ENCODE measurements at places on chromosomes 6 and 20.
A peak's percentile ranks its signal among the peaks of the same experiment; 100 is the strongest.

DNA sequence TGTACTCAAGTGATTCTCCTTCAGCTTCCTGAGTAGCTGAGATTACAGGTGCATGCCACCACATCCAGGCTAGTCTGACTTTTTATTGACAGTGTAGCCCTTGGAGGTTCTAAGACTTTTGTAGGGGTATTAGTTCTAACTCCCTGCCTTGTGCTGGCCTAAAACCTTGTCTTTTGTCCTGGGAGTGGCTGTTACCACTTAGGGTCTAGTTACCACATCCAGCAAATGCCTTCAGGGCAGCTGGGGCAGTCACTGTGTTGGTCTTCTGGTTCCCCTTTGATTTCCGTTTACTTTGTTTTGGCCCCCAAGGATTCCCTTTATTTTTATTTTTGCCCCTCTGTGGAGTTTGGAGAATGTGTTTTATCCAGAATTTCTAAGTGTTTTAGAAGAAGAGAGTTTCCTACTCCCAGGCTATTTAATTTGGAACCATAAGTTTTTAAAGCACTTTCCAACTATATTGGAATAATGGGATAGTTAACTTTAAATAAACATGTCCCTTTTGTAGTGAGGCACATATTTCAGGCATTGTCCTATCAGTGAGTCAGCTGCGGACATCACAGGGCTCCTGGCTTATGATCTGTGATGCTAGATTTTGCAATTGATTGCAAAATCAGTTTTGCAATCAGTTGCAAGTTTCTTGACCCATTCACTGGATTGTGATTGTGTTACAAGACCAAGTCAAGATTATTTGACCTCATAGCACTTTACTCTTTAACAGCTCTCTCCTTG is 25.0 kb downstream of the IL22RA2 start:
- no peak for DNase-seq

- DNase-seq, result no peak
Observed at GRCh38 chr20:38134427-38135270, 30.4 kb downstream of the TGM2 start.

DNA sequence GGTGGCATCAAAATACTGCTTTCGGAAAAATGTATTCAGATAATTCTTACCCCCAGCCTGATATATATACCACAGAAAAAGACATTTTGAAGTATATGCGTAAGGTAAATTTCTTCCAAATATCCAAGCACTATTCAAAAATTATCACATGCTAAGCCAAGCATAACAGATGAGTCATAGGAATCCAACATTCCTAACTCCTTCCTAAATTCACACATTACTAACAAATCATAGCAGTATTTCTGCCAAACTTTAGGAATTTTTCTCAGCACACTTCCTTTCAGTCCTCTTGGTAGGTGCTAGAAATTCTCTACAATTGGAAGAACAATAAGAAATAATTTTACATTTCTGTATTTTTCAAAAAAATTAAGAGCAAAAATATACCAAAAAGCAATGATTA is 417.5 kb downstream of the EYS start:
- no peak for DNase-seq

DNA sequence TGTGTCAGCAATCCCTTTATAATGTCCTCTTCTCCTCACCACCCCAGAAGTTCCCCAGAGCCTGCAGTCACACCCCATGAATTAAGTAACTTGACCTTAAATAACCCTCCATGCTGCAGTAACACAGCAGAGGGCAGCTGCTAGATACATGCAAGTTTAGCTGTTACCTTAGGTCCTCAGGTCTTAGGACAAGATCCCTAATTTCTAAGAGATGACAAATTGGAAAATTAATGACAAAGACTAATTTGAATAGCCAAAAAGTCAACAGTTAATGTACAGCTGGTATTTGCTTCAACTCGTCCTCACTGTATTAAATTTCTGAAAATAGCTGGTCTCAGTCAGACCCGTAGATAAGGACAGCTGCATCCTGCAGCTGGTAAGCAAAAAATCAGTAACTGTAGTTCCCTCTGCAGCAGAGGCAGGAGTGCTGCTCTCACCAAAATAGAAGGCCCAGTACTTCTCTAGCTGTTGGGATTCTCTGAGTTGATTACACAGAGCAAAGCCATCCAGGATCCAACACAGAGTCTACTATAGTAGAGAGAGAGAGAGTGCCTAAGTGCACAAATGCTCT is 62.4 kb downstream of the TNFRSF21 start:
- DNase-seq, result no peak

DNA sequence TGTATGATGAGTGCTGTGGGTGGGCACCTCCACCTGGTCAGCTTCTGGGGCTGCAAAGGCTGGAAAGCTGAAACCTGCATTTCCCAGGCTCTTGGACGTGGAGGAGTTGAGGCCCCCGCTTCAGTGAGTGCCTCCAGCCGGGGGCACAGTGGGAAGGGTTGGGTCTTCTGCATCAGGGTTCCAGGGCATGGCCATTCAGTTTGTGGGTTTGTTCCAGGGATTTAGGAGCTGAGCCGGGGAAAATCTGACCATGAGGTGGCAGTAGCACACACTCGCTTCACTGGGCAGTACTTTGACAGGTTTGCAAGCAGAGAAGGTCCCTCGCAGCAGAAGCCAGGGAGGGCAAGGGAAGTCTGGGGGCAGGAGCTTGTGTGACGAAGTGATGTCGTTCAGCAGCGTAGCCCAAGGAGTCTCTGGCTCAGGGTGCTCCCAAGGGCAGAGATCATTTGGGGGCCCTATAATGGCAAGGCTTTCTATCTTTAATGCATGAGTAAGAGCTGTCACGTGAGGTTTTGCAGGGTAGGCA is 69.5 kb upstream of the SULF2 start:
- no peak for DNase-seq

DNA sequence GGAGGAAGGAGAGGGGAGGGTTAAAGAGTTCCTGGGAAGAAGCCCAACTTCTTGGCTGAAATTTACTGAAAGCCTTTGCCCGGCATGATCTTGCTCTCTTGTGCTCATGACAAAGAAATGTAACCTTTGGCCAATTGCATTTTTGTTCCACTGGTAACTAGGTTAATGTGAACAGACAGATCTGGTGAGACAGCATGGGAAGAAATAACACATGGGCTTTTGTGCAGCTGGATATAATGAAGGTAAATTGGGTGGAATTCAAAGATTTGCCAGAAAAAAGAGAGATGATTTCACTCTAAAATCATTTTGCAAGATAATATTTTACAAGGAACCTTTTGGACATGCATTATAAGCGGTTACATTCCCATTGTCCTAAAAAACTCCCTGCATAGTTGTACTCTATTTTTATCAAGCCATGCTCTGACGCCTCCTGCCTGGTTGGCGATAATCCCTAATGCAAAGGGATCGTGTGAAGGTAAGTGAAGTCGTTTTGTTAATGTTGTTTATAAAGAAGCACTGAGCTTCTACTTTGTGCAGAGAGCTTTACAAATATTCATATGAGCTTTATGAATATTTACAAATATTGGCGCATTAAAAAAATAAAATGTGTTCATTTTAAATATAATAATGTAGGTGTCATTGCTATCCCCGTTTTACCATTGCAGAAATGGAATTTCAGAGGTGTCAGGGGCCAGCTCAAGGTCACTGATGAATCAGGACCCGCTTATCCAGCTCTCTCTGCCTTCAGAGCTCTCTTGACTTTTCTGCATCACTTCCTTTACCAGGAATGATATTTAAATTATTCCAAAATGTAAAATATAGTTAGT is 161.3 kb upstream of the AGPAT4 start:
- no peak for DNase-seq

- no peak for DNase-seq
Observed at GRCh38 chr6:106519460-106520394, 109.6 kb downstream of the RTN4IP1 start.

DNA sequence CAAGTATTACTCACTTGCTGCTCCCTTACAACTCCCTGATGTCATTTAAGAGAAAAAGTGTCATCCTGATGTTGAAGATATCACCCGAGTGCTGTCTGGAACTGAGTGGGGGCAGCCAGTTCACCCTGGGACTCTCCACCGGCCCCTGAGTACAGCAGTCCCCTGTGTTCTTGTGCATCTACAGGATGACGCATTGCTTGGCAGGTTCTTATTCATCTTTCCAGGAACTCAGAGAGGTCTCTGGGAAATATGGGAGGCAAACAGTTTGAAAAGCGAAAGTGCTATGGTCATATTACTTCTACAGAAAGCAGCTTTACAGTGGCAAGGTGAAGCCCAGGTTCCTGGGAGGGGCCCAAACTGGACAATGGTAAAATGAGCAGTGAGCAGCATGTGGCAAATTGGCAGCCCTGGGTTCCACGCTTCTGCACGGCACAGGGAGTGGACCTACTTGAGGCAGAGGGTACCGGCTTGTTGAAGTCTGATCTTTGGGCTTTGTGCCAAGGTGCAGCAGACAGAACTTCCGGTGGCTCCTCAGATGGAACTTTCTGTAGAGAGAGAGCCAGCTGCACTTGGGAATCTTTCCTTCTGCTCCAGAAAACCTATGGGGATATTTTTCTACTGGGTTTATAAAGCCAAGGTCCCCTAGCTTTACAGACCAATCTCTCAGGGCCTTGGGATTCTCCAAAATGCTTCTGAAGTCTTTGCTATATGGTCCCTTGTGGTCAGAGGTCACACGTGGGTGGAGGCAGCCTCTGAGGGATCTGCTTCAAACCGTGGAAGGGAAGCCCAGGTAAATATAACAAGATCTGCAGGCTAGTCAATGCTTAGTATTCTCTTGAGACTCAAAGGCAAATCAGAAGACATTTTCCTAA is 128.3 kb downstream of the MAP3K7 start:
- DNase-seq, result peak; percentile 46

DNA sequence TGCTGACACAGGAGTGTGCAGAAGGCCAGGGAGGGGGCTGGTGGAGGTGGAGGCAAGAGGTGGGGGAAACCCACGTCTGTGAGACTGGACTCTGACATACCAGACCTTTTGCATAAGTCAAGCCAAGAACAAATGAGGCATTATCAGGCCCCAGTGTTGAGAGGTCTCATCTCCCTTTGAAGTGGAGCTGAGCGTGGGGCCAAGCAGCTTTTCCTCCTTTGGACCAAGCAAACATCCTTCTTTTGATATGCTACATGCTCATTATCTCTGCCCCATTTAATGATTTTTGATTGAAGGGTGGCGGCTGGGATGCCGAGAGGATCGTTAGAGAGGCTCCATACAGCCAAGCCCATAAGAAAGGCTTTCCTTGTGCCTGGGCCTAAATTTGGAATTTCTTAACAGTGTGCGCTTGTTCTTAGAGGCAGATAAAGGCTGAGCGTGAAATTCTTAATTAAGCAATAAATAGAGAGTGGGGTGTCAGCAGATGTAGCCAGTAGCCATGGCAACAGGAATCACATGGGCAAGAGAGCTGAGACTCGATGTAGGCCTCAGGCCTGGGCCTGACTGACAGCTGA is 244.5 kb downstream of the PKHD1 start:
- no peak for DNase-seq

DNA sequence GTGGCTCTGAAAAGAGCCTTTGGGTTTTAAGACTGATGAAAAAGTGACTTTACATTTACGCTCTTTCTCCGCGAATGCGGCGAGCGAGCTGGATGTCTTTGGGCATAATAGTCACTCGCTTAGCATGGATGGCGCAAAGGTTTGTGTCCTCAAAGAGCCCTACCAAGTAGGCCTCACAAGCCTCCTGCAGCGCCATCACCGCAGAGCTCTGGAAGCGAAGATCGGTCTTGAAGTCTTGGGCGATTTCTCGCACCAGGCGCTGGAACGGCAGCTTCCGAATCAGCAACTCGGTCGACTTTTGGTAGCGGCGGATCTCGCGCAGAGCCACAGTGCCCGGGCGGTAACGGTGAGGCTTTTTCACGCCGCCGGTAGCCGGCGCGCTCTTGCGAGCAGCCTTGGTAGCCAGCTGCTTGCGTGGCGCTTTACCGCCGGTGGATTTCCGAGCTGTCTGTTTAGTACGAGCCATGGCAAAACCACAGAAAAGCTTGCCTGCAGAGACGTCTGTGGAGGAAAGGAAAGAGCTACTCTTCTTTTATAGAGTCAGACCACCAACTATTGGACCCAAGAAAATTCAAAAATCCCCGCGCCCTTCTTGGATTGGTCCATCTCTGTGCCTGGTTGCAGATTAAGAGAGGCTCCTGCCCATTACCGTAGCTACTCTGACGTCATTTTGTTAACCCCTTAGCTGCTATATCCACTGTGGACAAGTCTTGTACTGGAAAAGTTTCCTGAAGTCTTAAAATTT is 55.5 kb upstream of the HFE start:
- peak; percentile 57 for DNase-seq

- no peak for DNase-seq
Observed at GRCh38 chr20:20568604-20569205, 143.7 kb downstream of the RALGAPA2 start.

DNA sequence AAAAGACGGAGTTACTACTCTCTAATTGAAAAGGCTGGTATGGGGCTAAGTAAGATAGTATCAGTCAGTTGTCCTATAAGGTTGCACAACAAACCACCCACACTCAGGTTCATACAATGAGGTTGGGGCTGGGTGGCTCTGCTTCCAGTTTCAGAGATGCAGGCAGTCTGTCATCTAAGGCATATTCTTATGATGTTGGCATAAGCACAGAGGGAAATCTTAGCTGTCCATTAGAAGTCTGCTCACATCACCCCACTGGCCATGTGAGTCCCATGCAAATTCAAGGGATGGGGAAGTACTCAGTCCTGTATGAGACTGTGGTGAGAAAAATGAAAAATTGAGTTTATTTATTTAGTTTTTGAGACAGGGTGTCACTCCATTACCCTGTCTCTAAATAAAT is 118.6 kb downstream of the LAMP5 start:
- DNase-seq, result no peak

- DNase-seq, result no peak
Observed at GRCh38 chr6:136669299-136669699, 119.1 kb upstream of the MAP7 start.

DNA sequence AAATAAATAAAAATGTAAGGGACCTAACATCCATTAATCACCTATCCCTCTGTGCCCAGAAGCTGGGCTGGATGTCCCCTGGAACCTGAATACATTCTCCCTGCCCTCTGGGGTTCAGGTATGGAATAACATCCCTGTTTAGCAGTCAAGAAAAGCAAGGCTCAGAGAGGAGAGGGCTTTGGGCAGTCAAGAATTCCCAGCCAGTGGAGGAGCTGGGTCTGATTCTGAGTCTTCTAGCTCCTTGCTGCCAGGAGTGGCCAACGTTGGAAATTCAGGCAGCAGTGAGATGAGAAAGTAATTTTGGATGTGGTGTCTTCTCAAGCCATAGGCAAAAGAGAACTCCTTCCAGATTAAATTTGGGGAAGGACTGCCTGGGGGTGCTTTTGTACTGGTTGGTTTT is 42.6 kb upstream of the ZNFX1 start:
- no peak for DNase-seq

GRCh38 chr6:7311917-7312615 is 933 bp downstream of the SSR1 start:
- no peak for DNase-seq

GRCh38 chr6:20487669-20488375 is 46.4 kb upstream of the CDKAL1 start:
- DNase-seq, result no peak

GRCh38 chr6:29723262-29723665 is at the start of gene HLA-F:
TSS of gene HLA-F (plus strand) at chr6:29723434. CDS start at chr6:29723464, 30 bp downstream.
- peak; percentile 73 for DNase-seq

GRCh38 chr6:169292338-169293124 is 38.9 kb upstream of the THBS2 start:
- DNase-seq, result no peak

DNA sequence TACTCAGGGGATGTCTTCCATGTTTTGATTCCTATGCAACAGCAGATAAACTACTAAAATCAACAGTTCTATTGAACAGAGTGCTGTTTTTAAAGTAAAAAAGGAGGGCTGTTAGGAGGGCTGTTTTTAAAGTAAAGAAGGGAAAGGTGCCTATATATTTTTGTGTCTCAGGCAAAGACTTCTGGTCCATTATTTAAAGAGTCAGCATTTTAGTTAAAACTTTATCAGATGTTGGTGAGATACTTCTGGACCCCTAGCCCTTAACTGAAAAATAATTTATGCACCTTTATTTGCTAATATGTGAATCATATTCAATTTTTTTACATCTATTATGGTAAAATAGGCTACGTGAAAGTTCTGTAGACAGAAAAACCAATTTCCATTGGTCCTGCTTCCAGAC is 144.8 kb downstream of the MOXD1 start:
- DNase-seq, result no peak
